Adrenal gland (tissue), 19 donors: ENCODE measurements at places on chromosomes 3 and 15. TPM values are rescaled to one million over a fixed set of nuclear protein-coding genes. Genes with fewer than 3 reads are reported as not detected.

DNA sequence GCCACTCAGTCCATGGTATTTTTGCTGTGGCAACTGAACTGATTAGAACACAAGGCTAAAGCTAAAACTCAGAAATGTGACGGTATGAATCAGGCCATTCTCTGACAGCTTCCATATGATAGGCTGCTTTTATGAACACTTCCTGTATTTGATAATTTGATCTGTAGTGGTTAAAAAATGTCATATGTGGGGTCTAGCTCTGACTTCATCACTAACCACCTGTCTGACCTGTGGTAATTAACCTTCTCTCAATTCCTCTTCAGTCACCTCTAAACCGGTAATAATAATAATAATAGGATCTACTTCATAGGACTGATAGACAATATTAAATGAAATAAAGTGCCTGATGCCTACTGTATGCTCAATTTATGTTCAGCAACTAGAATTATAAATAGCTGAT lies 223.2 kb downstream of the MBNL1 start:
- no peak overlapping the region for H3K4me3 ChIP-seq
- no peak overlapping the region for H3K27ac ChIP-seq
- DNase-seq = no peak
- H3K4me1 ChIP-seq = no peaks in the 10 kb centered on the region
- H3K27me3 ChIP-seq = no peaks in the 10 kb centered on the region
- no peaks in the 10 kb centered on the region for H3K36me3 ChIP-seq

Gene SH2D7
- not detected for polyA plus RNA-seq

Gene TPM1
- polyA plus RNA-seq = 162 TPM

GRCh38 chr3:30832961-30833575 lies 61.4 kb downstream of the GADL1 start:
- no peaks in the 10 kb centered on the region for H3K36me3 ChIP-seq
- no peak overlapping the region for H3K27ac ChIP-seq
- no peaks in the 10 kb centered on the region for H3K4me1 ChIP-seq

Gene ABHD17C
- 2.1 TPM for polyA plus RNA-seq

- no peaks in the 10 kb centered on the region for H3K27me3 ChIP-seq
- no peak for DNase-seq
- H3K36me3 ChIP-seq = no peaks in the 10 kb centered on the region
- peaks cover 20% of the 10 kb centered on the region for H3K4me1 ChIP-seq
- no peak overlapping the region for H3K27ac ChIP-seq
These were observed 78.3 kb upstream of the C15orf39 start for GRCh38 chr15:75123395-75123794.

Gene MST1R
- polyA plus RNA-seq = 2.5 TPM

GRCh38 chr3:40243056-40243455 lies 66.5 kb upstream of the EIF1B start:
- no peak overlapping the region for H3K27ac ChIP-seq
- no peak for DNase-seq
- no peaks in the 10 kb centered on the region for H3K4me1 ChIP-seq
- no peaks in the 10 kb centered on the region for H3K27me3 ChIP-seq

DNA sequence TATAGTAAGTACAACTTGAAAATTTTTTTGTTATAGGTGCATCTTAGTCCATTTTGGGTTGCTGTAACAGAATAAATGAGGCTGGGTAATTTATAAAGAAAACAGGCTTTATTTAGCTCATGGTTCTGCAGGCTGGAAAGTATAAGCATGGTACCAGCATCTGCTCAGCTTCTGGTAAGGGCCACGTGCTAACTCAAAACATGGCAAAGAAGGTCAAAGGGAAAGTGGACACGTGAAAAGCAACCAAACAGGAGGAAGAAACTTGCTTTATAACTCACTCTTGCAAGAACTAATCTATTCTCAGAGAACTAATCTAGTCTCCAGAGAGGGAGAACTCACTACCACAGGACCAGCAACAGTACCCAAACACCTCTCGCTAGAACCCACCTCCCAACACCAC lies 9.1 kb downstream of the HDGFL3 start:
- H3K27ac ChIP-seq = no peak overlapping the region
- no peaks in the 10 kb centered on the region for H3K27me3 ChIP-seq
- peaks cover 35% of the 10 kb centered on the region for H3K4me1 ChIP-seq
- no peak for DNase-seq
- H3K4me3 ChIP-seq = no peak overlapping the region
- no peaks in the 10 kb centered on the region for H3K36me3 ChIP-seq

DNA sequence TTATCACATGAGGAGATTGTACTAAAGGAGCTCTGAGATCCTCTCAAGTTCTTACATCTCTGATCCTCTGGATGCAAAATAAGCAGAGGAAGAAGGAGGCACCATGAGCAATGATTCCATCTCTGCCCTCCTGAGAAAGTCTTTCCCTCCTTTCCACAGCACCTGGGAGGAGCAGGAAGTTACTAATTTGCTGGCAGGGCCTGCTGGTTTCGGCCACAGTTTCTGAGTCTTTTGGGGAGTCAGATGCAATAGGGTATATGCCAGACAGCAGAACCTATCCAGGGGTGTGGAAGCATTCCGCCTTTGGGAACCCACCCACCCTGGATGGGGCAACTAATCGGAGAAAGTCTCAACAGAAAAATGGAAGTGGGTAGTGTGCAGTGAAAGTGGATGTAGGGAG lies 38.5 kb upstream of the SPTSSB start:
- H3K27me3 ChIP-seq = no peaks in the 10 kb centered on the region
- H3K4me1 ChIP-seq = no peaks in the 10 kb centered on the region
- H3K27ac ChIP-seq = no peak overlapping the region
- no peaks in the 10 kb centered on the region for H3K36me3 ChIP-seq
- DNase-seq = no peak

GRCh38 chr15:45134682-45135604 lies 5.1 kb downstream of the DUOX1 start:
- no peaks in the 10 kb centered on the region for H3K4me1 ChIP-seq
- H3K27me3 ChIP-seq = peaks cover 2% of the 10 kb centered on the region
- H3K27ac ChIP-seq = no peak overlapping the region
- no peak for DNase-seq
- H3K36me3 ChIP-seq = no peaks in the 10 kb centered on the region
- H3K4me3 ChIP-seq = peak overlapping the region; percentile 27

- H3K4me3 ChIP-seq = no peak overlapping the region
- H3K27ac ChIP-seq = no peak overlapping the region
- no peak for DNase-seq
- H3K27me3 ChIP-seq = no peaks in the 10 kb centered on the region
- no peaks in the 10 kb centered on the region for H3K36me3 ChIP-seq
These were observed 335.0 kb downstream of the VPS13C start for GRCh38 chr15:61725251-61725650.
